ENCODE measurements at places on chromosomes 16 and 17.

DNA sequence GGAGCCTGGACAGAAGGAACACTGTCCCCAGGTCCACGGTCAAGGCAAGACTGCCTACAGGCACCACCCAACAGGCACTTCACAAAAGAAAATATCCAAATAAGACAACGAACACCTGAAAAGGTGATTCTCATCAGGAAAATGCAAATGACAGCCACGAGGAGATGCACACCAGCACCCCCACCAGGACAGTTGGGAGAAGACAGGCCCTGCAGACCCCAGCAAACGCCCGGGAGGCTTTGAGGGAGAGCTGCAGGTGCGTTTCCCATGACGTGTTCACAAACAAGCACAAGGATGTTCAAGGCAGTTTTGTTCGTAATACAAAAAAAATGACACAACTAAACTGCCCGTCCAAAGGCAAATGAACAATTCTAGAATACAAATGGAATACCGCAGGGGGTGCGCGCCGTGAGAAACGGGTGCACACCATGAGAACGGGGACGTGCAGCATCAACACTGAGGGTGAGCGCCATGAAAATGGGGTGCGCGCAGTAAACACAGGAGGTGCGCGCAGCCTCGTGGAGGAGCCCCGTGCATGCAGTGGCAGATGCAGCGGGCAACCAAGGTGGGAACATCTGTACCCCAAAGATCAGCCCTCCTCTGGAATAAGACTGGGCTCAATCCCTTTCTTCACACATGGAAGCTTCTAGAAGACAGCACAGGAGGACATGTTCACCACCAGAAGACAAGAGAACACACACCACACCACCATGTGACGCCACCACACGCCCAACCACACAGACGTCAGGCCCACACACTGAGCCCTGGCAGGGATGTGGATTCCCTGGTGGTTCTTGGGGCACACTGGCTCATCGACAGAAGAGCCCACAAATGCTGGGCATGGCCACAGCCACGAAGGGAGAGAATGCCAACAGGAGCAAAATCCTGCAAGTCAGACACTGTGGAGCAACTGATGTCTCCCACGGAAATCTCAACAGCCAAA lies 91.2 kb downstream of the ZNF778 start:
- no peak for DNase-seq

GRCh38 chr17:49915670-49916069 lies 53.3 kb upstream of the DLX4 start:
- DNase-seq = no peak

DNA sequence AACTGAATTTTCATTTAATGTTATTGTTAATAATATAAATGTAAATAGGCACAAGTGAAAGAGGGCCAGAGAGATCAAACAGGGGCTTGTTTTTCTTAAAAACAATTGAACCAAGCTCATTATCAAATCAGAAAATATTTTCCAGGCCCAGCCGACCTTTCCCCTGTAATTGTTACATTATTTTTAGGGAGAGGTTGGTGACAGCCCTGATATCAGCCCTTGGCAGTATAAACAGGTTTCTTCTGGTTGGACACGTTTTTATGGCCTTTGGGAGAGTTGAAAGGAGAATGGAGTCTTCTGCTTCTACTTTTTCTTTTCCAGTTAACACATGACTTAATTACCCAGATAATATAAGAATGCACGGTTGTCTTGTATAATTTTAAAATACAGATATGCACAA lies 40.0 kb upstream of the COQ7 start:
- no peak for DNase-seq

GRCh38 chr17:55154101-55154500 lies 110.7 kb upstream of the HLF start:
- DNase-seq = no peak

DNA sequence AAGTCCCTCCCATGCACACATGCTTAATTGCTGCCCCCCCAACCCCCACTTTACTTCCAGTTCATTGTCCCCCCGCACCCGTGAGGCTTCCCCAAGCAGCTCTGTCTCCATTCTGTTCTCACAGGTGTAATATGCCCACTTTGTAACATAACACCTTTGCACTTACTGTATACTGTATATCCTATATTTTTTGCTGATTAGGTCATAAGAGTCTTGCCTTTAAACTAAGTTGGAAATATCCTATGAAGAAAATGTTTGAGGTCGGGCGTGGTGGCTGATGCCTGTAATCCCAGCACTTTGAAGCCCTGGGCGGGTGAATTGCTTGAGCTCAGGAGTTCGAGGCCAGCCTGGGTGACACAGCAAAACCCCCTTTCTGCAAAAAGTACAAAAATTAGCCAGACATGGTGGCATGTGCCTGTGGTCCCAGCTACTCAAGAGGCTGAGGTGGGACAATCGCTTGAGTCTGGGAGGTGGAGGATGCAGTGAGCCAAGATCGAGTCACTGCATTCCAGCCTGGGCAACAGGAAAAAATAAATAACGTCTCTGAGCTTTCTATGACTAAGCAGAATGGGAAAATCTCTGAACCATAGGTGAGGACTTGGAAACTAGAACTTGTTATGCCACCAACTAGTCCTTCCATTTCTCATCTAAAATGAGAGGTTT lies 76.1 kb downstream of the TNRC6C start:
- no peak for DNase-seq

GRCh38 chr17:74790161-74791058 lies 14.3 kb upstream of the NAT9 start:
- DNase-seq = no peak

DNA sequence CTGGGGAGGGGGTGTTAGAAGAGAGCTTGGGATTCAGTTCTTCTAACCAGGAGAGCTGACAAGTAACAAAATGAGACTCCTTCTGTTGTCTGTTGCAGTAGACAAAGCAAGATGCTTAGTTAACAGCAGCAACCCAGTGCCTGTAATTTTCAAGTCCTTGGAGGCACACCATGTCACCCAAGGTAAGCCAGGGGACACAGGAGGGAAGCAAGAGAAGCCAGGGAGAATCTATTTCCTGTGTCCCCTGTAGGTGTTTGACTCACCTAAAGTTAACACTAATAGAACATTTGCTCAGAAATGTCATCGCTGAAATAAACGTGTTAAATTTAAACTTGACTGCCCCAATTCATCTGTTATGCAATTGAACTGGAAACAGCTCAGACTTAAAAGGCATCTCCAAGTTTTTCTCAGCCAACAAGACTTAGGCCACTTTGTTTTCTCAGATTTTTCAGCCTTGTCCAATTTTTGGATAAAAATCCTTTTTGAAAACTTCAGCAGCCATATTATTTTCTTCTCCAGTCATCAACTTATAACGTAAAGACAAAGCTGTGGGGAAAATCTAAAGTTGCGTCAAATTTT lies 257.6 kb downstream of the CDH13 start:
- no peak for DNase-seq

DNA sequence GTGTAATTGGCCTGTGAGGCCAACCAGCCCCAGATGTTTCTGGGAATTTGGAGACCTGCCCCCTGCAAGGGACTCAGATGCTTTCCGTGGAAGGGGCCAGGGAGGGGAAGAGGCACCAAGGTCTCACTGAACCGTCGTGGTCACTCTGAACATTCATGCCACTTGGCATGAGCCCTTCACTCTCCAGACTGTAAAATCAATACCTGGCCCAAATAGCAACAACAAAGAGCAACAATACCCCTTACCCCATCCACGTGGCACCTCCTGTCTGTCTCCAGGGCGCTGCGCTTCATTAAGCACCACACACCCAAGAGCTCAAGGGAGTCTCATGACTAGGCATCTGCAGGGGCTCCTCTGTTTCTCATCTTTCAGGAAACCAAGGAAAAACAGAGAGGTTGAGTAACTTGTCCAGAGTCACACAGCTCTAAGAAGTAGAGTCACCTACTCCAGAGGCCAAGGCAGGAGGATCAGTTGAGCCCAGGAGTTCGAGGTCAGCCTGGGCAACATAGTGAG lies 52.8 kb downstream of the SOCS1 start:
- DNase-seq = no peak

GRCh38 chr16:46896314-46896968 lies 12.3 kb downstream of the GPT2 start:
- DNase-seq = no peak

DNA sequence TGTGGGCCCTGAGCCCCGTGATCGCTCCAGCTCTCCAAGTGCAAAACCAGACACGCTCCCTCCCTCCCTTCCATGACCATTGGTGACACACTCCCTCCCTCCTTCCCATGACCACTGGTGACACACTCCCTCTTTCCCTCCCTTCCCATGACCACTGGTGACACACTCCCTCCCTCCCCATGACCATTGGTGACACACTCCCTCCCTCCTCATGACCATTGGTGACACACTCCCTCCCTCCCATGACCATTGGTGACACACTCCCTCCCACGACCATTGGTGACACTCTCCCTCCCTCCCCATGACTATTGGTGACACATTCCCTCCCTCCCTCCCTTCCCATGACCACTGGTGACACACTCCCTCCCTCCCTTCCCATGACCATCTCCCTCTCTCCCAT lies 56.3 kb downstream of the LMF1 start:
- no peak for DNase-seq

Measured in retinal pigment epithelial cell (primary cell).